ENCODE measurements at places on chromosomes 7 and 10. TPM values are rescaled to one million over a fixed set of nuclear protein-coding genes. Genes with fewer than 3 reads are reported as not detected.
A peak's percentile ranks its signal among the peaks of the same experiment; 100 is the strongest.

- DNase-seq: no peak
Observed at GRCh38 chr10:102656791-102657371, 12.6 kb downstream of the TRIM8 start.

DNA sequence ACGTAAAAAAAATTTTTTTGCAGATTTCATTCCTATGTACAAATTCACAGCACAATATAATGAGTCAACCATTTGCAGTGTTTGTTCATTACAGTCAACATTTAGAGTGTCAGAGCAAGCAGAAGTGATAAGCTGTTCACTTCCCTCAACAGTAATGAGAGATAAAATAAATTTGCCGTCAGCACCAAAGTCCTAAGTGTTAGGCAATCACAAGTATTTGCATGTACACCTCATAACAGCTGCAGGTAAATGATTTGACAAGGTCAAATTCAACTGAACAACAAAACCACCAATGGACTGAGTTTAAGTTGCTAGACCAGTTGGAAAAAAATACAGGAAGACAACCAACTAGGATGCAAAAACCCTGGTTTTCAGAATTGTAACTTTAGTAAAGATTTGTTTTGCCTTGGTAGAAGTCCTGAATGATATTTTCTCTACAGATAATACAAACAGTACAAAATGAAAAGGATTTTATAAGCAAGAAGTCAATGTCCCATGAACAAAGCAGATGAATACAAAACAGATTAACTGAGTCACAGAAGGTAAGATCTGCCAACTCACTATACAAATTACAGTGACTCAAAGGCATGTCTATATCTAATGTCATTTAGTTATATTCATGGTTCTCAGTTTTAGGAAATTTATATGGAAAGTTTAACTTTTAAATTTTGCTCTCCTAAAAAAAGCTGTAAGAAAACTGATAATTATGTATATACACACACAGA, 10.4 kb downstream of the RAPGEF5 start:
- DNase-seq: no peak

DNA sequence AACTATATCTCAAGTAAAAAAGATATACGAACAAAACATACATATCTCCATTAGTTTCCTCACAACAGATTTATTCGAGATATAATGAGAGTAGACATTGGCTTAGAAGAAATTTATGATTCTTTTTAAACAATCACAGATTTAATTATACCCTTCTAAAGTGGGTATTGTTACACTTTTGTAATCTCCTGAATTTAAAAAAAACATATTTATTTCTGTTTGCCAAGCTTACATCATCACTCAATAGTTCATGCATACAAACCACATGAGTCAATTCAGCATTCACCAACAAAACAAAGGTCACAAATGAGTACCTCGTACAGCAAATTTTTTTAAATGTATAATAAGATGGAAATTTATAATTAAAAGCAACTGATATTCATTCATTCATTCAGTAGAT, 17.6 kb downstream of the LRRN3 start:
- peak; percentile 16 for DNase-seq

Gene PCLO
- 5.8 TPM for total RNA-seq

GRCh38 chr7:106216517-106216922, 68.3 kb downstream of the NAMPT start:
- peak; percentile 94 for DNase-seq
